Activated T-helper 1 cell treated with anti-CD3 and anti-CD28 coated beads, Interleukin-2, amount 50 U/mL, for 16 hours (primary cell): ENCODE measurements at places on chromosomes 16 and 17.
A peak's percentile ranks its signal among the peaks of the same experiment; 100 is the strongest.

GRCh38 chr17:61223725-61224124, 175.9 kb upstream of the TBX2 start:
- no peak for DNase-seq

DNA sequence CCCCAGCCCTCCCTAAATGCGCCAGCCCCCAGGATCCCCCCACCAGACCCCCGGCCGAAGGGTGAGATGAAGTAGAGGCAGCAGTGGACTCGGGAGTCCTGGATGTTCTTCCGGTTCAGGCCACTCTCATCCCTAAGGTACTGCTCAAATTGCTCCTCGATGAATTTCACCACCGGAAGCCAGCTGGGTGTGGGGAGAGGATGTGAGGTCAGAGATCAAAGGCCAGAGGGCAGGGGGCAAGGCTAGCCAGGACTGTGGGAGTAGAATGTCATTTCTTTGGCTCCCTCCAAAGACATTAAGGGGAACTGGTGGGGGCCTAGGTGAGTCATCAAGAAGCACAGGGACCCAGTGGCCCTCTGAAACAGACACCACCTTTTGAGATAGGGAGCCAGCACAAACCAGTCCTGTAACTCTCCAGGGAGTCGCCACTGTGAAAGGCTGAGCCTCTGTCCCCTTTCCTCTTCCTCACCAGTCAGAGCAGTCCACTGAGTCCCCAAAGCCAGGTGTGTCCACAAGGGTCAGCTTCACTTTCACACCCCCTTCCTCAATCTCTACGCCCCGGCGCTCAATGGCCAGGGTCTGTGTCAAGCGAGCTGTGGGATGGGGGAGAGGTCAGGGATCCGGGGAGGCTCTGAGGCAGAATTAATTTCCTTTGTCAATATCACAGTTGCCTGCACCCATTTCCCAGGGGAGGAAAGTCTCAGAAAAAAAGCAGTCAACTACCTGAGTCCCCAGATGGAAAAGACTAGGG, 895 bp downstream of the SEPTIN1 start:
- DNase-seq: no peak

DNA sequence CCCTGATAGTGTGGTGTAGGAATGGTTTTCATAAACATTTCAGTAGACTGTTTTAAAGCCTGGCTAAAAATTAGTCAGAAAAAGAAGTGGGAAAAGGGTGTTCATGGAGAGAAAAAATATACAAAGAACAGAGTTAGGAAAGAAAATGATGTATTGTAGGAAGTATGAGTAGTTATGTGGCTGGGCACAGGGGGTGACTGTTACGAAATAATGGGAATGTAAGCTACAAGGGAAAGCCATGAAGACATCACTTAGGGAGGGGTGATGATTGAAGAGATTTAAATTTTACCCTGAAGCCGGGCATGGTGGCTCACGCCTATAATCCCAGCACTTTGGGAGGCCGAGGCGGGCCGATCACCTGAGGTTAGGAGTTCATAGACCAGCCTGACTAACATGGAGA, 55.3 kb downstream of the NUP88 start:
- DNase-seq: no peak

GRCh38 chr17:67239597-67239996, 5.4 kb downstream of the HELZ start:
- no peak for DNase-seq

- DNase-seq: no peak
These were observed 4.1 kb downstream of the RASD1 start for GRCh38 chr17:17492085-17492484.

DNA sequence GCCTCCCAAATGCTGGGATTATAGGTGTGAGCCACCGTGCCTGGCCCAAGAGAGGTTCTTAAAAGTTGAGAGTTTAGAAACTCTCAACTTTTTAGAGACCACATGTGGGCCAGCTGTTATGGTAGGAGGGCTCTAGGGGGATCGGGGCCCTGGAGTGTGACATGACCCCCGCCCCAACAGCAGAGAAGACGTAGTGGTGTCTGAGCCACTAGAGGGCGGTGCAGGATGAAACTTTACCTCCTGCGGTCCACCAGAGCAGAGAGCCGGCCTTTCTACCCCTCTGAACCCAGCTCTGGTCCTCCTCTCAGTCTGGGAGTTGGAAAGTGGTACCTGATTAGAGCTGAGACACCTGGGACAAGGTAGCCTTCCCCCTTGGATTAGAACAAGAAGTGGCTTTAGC, 7.4 kb downstream of the CDK5RAP3 start:
- DNase-seq: peak; percentile 14

- DNase-seq: no peak
These were observed 20.2 kb upstream of the RBFOX3 start for GRCh38 chr17:79630821-79631639.

GRCh38 chr17:50565402-50566350, 5.2 kb downstream of the CACNA1G start:
- no peak for DNase-seq

DNA sequence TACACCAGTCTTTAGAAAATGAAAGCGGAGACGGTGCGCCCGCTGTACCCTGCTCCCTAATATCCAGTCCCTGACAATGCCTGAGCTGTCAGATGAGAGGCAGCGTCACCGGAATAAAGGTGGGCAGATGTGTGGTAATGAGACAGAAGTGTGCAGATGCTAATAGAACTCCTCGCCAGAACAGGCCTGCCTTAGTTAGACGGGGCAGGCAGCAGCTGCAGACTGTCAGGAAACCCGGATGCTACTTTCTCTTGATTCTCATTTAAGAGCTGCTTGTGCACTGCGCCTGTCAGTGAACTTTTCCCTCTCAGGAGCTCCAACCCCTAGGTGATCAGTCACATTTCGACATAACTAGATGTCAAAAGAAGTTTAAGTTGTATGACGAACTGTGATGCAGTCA, 221.8 kb upstream of the IRX3 start:
- no peak for DNase-seq

GRCh38 chr17:38671939-38672720, 2.6 kb downstream of the EPOP start:
- no peak for DNase-seq

DNA sequence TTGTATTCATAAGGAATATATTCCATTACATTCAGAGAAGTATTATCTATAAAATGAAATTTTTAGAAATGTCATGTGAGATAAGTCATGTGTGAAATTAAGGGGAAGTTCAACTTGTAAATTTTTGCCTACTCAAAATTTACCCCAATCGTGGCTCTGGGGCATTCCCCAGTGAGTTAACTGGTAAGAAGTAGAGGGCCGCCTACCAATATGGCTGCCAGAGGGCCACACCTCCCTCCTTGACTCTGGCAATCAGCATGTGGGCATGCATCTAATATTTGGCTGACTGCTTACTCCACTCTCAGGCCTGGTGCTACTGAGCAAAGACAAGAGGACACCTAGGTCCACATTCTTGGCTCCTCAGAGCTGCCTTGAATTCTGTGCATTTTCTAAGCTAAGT, 39.7 kb upstream of the CNTNAP4 start:
- DNase-seq: no peak

DNA sequence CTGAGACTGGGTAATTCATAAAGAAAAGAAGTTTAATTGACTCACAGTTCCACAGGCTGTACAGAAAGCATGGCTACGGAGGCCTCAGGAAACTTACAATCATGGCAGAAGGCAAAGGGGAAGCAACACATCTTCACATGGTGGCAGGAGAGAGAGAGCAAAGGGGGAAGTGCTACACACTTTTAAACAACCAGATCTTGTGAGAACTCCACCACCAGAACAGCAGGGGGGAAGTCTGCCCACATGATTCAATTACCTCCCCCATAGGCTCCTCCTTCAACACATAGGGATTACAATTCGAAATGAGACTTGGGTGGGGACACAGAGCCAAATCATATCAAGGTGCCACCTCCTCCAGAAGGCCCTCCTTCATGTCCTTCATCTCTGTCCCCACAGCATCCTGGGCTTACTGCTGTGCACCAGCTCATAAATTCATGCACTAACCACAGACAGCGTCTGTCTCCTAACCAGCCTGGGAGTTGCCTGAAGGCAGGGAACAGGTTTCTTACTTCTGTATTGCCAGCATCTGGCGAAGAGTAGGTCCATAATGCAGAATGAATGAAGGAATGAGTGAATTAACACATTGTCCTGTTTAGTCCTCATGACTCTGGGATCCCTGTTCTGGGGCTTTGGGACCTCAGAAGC, 74.4 kb downstream of the WSB1 start:
- DNase-seq: no peak
